GM10248 (cell line): ENCODE measurements at places on chromosomes 12 and 14.

- DNase-seq = peak; percentile 39
These were observed 23.2 kb upstream of the LYZ start for GRCh38 chr12:69324797-69325466.

DNA sequence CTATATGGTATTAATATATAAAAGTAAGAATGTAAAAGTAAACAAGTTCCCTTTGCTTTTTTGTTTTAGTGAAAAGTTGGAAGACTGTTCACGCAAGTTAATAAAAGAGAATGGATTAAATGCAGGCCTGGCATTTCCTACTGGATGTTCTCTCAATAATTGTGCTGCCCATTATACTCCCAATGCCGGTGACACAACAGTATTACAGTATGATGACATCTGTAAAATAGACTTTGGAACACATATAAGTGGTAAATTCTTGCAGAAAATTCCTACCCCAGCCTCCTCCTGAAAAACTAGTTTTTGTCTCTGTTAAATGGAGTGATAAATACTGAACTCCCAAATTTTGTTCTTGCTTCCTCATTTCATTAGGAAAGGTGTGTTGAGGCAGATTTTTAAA lies 20.9 kb downstream of the METAP2 start:
- no peak for DNase-seq

DNA sequence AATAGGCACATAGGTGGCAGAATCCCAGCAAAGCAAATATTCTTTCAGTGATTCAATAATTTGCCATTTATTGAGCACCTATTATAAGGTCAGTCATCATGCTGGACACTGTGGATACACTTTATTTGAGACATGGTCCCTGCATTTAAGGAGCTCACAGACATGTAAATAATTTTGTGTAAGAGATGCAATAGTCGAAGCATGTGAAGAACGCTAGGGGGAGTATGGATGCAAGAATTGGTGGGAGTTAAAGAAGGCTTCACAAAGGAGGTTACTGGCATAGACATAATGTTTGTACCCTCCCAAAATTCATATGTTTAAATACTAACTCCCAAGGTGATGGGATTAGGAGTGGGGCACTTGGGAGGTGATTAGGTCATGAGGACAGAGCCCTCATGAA lies 260.6 kb upstream of the GARIN6 start:
- DNase-seq = peak; percentile 28

GRCh38 chr12:22473212-22473611 lies 71.1 kb downstream of the C2CD5 start:
- DNase-seq = no peak

DNA sequence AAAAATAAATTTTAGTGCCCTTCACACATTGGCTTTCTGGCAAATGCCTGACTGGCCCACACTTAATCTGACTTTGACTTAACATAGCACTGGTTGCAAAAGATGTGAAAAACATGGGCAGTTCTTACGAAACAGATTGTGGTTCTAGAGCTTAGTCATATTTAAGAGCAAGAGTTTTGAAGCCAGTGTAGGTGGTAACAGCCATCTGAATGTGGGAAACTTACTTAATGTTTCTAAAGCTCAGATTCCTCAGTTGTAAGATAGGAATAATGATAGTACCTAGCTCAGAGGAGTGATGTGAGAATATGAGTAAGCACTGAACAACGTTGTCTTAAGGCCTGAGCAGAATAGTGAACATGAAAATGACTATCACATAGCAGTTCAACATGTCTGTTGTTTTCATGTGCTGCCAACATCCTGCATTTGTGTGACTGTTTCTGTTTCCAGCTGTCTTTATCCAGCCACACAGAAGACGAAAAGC lies 262.7 kb downstream of the SYT1 start:
- no peak for DNase-seq

GRCh38 chr12:16417058-16417457 lies 69.6 kb downstream of the MGST1 start:
- no peak for DNase-seq

GRCh38 chr14:101865288-101865687 lies 99.1 kb upstream of the DYNC1H1 start:
- no peak for DNase-seq

GRCh38 chr14:87971010-87971409 lies 22.0 kb downstream of the GALC start:
- DNase-seq = peak; percentile 27

DNA sequence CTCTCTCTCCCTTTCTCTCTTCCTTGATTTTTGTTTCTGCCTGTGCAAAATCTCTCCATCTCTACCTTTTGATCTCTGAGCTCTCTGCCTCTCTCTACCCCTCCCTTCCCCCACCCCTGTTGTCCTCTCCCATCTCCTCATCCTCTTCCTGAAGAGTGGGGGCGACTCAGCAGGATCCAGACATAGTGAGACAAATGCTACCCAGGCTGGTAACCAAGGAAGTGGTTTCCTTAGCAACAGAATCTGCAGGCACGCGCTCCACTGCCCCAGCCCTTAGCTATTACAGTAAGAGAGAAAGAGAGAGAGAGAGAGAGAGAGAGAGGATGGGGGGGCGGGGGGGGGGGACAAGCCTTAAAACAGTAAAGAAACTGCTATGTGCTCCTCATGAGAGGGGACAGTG lies 85.6 kb downstream of the CMKLR1 start:
- DNase-seq = no peak

- DNase-seq = no peak
These were observed 199.3 kb upstream of the PPFIA2 start for GRCh38 chr12:81958406-81958805.

- DNase-seq = no peak
These were observed 40.8 kb upstream of the MAX start for GRCh38 chr14:65142914-65143625.

DNA sequence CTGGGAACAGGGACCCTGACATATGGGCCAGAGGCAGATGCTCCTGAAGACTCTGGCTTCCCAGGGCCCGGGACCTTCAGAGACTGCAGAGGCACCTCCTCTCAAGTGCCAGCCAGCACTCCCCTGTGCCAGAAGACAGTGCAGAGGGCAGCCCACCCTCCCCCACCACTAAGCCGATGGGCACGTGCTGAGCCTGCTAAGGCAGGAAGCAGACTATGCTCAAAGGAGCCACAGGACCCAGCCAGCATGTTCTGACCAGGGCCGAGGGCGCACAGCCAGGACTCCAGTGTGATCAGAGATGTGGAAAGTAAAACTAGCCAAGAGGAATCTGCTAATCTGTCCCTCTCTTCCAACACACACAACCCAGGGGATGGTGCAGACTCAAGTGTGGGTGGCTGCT lies 29.8 kb downstream of the DIO3 start:
- DNase-seq = no peak

GRCh38 chr14:102608064-102608446 lies 15.6 kb downstream of the RCOR1 start:
- peak; percentile 48 for DNase-seq

DNA sequence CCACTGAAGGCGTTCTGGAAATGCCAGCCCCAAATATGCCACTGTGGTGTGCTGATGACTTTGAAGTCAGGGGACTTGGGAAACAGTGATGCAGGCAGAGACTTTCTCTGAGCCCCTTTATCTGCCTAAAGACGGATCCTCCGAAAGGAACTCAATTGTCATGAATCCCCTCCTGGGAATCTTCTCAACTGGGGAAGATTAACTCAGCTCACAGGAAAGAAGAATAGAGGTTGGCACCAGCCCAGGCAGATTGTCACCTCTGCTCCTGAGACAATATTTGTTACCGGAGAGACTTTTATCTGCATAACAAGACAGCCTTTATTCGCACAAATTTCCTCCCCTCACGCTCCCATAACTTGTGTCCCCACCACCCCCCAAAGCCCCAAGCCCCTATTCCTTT lies 414.4 kb downstream of the FUT8 start:
- DNase-seq = no peak

DNA sequence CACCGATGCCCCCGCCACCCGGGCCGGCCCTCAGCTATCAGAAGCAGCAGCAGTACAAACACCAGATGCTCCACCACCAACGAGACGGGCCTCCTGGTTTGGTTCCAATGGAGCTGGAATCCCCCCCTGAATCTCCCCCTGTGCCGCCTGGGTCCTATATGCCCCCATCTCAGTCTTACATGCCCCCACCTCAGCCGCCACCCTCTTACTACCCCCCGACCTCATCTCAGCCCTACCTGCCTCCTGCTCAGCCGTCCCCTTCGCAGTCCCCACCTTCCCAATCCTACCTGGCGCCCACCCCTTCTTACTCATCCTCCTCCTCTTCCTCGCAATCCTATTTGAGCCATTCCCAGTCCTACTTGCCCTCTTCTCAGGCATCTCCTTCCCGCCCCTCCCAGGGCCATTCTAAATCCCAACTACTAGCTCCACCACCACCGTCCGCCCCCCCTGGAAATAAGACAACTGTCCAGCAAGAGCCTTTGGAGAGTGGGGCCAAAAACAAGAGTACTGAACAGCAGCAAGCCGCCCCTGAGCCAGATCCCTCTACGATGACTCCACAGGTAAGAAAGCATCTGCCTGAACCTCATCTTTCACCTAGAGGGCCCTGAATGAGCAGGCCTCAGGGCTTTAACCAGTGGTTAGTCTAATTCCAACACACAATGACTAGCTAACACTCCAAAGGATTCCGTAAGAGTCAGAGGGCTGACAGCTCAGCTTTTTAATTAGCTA lies 851 bp downstream of the YLPM1 start:
- DNase-seq = peak; percentile 34

DNA sequence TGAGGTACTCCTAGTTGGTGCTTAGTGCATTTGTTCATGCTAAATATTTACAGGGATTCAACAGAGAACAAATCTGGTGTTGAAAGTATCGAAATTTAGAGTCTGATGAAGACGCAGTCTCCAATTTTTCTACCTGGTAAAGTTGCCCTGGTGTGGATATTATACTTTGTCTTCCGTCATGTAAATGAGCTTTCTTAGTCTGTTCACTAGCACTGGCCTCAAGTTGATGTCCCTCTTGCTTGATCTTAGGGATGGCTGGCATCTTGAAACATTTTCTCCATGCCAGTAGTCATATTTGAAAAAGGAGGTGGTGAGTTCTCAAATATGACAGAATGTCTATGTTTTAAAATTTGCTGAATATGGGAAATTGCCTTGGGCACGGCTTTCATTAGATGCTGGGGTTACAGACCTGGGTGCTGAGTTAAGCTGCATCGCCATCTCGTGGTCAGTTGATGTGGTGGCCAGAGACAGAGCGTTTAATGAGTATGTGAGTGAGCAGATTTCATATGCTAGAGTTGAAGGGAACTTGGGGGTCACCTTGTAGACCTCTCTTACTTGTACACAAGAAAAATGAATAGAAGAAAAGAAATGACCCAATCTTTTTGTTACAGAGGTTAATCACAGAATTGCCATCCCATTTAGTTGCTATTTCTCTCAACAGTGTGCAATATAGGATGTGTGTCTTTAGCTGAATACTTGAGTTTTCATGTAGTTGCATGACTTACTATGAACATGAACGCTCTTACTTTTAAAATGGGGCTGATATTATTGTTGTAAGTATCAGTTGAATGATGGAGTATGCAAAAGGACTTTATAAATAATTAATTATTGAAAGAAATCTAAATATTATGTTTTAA lies 172.8 kb upstream of the DCN start:
- peak; percentile 16 for DNase-seq

GRCh38 chr12:105013892-105014291 lies 27.8 kb downstream of the NOPCHAP1 start:
- DNase-seq = no peak

GRCh38 chr14:104778694-104779331 lies 16.7 kb downstream of the AKT1 start:
- no peak for DNase-seq

DNA sequence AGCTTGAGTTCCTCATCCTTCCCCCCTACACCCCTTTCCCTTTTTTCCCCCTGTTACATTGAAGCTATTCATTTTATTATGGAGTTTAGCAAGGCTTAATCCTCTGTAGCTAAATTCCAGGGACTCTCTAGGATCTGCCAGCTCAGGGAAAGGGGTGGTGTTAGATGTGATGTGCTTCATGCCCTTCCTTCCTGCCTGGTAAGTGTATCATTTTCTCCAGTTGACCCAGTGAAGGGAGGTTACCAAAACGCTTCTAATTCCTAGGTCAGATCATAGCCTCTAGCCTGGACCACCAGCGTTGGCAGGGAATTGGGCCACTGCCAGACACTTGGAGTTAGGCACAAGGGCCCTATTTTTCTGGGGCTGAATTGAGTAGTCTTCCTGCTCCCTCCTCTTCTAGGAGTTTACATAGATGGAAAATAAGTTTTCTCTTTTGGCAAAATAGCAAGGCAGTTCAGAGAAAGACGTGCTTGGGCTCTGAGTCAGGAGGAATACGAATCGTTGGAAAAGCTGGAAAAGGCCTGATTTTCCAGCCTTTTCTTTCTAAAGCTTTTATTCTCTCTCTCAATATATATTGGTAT lies 88.3 kb downstream of the NPAS3 start:
- no peak for DNase-seq

DNA sequence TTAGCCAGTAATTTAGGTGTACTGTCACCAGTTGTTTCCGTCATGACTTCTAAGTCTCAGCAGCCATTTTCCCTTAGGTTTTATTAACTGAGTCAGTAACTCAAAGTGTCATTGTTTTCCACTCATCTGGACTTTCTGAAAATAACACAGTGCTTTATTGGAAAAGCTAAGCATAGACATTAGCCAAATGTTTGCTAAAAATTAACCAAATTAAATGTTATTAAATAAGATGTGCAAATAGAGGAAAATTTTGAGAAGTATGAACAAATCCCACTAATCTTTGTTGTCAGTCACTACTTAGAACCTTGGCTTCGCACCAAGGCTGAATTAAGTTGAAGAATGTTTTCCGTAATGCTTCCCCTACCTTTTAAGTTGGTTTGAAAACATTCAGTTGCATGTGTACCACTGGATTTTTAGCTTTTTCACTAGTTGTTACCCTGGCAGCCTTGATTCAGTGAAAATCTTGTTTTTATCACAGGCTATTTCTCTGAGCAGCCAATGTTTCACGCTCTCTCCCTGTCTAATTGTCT lies 43.0 kb downstream of the BORCS5 start:
- DNase-seq = no peak

- no peak for DNase-seq
These were observed 63.7 kb upstream of the MANSC4 start for GRCh38 chr12:27843714-27844245.

DNA sequence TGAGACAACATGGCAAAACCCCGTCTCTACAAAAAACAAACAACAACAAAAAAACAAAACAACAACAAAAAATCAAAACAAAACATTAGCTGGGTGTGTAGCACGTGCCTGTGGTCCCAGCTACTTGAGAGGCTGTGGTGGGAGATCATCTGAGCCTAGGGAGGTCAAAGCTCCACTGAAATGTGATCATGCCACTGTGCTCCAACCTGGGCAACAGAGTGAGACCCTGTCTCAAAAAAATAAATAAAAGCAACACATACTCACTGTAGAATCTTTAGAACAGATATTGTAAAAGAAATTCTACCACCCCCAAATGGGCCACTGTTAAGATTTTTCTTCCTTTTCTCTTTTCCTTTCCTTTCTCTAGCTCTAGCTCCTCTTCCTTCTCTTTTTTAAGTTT lies 26.3 kb downstream of the SLC38A1 start:
- no peak for DNase-seq

GRCh38 chr12:58914457-58914856 lies 5.8 kb downstream of the LRIG3 start:
- DNase-seq = no peak
